ENCODE measurements at places on chromosomes 5 and 9. TPM values are rescaled to one million over a fixed set of nuclear protein-coding genes. Genes with fewer than 3 reads are reported as not detected.

DNA sequence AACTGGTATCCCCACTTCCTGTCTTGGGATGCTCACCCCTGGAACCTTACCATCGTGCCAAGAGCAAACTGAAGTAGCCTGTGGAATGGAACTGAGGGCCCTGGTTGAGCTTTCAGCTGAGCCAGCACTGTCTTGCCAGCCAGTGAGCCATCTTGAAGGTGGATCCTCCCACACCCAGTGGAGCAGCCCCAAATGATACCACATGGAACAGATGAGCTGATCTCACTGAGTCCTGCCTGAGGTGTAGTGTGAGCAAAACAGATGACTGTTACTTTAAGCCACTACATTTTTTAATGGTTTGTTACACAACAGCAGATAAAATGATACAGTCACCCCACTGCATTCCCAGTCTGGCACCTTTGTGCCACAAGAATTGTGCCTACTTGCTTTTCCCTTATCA is 2.2 kb upstream of the PCYOX1L start:
- DNase-seq, result no peak

- DNase-seq, result no peak
Measured at GRCh38 chr5:36200513-36200912, 41.2 kb downstream of the NADK2 start.

DNA sequence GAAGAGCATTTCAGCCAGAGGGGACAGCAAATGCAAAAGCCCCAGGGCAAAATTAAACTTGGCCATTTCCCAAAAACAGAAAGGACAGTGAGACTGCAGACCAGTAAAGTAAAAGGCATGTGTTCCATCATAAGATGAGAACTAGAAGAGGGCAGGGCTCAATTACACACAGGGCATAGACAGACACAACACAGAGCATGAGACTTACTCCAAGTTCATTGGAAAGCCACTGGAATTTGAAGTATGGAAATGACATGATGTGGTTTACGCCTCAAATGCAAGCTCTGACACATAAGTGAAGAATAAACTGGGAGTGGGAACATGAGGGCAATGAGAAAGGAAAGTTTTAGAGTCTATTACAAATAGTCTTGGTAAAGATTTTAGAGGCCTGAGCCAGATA is 446.6 kb upstream of the GRIA1 start:
- no peak for DNase-seq

DNA sequence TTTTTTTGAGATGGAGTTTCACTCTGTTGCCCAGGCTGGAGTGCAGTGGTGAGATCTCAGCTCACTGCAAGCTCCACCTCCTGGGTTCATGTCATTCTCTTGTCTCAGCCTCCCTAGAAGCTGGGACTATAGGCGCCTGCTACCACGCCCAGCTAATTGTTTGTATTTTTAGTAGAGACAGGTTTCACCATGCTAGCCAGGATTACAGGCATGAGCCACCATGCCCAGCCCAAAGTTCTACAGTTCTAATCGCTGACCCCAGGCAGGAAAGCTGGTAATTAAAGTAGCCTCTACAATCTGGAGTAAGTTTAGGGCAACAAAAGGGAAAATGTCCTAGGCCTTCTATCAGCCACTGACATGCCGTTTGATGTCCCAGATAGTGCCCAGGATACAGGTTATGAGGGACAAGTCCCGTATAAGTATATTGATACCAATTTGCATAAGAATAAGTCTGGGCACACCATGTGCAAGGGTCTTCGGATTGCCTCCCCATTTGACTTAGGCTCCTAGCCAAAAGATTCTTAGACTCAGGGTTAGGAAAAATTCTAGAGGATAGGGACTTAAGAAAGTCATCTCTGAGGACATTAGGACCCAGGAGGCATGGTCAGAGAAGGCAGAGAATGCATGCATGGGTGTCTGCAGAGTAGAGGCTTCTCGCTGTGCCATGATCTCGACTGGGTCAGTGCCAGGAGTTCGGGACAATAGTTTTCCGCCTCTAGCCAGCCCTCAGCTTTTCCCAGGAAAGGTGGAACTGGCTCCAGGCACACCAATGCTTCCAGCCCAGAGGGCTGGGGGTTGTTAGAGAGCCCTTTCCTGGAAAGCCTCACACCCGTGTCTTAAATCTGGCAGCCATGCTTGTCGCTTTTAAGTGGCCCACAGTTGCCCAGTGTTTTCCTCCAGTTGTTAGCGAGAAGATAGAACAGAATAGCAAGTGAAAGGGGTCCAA is 1111.1 kb downstream of the TAF11L14 start:
- no peak for DNase-seq

DNA sequence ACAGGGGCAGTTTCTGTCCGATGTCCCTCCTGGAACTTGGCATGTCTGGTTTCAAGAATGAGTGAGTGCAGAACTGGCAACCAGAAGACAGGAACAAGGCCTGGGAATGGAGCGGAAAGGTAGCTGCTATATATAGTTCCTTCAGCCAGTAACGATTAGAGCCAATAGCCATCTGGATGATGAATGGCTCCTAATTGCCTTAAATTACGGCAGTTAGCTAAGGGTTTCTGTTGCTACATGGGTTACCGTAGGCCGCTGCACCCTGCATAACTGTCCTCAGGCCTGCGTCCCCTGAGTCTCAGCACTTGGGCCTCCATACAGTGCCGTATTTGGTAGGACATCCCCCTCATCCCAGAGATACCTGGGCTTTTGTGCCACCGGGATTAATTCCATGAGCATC is 29.4 kb downstream of the WWC1 start:
- DNase-seq, result no peak

- DNase-seq, result no peak
Measured at GRCh38 chr5:595285-595875, 16.8 kb upstream of the CEP72 start.

GRCh38 chr9:21549251-21549765 is 67.2 kb upstream of the IFNE start:
- DNase-seq, result no peak

GRCh38 chr5:67612961-67613360 is 416.4 kb upstream of the CD180 start:
- DNase-seq, result no peak

- no peak for DNase-seq
Measured at GRCh38 chr5:172443441-172444109, 10.8 kb downstream of the SH3PXD2B start.

GRCh38 chr5:79287380-79287779 is 51.4 kb downstream of the JMY start:
- no peak for DNase-seq

DNA sequence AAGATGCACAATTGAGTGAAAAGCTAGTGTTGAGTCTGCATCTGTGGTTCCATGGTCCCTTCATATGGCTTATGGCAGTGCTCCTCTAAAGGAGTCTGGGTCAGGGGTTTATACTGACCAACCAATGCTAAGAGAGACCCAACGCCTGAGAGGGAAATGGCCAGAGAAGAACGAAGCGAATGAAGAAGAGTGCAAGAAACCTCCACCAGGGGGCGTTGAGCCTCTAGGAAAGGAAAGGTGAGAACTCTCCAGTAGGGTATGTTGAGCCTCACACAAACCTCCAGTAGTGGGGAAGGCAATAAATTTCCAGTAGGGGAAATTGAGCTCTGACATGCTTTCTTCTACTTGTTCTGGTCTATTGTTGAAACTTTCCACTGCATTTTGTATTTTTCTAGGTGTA is 470.6 kb downstream of the PRDM9 start:
- no peak for DNase-seq

DNA sequence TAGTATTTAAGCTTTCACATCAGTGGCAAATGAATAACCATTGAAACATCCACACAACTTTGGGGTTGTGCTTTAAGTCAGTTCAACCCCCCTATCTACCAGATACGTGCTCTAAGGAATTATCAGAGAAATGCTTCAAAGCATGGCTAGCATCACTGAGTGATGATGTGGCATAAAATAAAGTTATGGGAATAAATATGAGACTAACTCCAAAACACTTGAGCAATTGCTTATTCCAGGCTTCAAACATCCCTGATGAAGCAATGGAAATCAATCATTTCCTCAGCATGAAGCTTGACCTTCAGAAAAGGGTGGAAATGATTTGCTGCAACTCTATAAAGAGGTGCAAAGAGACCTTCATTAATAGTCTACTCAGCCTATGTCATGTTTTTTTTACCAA is 292.0 kb upstream of the SMC2 start:
- no peak for DNase-seq

DNA sequence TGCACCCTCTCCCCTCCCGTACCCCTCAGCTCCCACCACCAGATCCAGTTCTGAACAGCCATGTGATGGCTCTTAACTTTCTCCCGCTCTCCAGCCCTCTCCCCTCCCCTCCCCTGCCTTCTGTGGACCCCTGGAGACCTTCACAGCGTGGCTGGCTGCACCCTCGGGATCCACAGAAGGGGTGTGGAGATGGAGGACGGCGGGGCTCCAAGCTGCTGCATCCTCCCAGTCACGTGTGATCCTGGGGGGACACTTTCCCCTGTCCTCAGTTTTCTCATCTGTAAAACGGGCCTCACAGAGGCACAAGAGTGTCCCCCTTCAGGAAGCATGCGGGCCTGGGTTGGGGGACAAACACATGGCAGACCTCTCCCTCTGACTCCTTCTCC is 276.0 kb upstream of the MVB12B start:
- no peak for DNase-seq

GRCh38 chr9:96450613-96451528 is 902 bp downstream of the HABP4 start:
- DNase-seq, result peak; percentile 81

- no peak for DNase-seq
Measured at GRCh38 chr9:135664266-135664665, 1.2 kb downstream of the LCN9 start.

GRCh38 chr5:66553916-66554575 is 42.1 kb upstream of the MAST4 start:
- no peak for DNase-seq

- no peak for DNase-seq
Measured at GRCh38 chr5:84535281-84535680, 150.6 kb upstream of the EDIL3 start.

GRCh38 chr9:77956555-77956954 is 75.1 kb downstream of the GNAQ start:
- DNase-seq, result no peak

DNA sequence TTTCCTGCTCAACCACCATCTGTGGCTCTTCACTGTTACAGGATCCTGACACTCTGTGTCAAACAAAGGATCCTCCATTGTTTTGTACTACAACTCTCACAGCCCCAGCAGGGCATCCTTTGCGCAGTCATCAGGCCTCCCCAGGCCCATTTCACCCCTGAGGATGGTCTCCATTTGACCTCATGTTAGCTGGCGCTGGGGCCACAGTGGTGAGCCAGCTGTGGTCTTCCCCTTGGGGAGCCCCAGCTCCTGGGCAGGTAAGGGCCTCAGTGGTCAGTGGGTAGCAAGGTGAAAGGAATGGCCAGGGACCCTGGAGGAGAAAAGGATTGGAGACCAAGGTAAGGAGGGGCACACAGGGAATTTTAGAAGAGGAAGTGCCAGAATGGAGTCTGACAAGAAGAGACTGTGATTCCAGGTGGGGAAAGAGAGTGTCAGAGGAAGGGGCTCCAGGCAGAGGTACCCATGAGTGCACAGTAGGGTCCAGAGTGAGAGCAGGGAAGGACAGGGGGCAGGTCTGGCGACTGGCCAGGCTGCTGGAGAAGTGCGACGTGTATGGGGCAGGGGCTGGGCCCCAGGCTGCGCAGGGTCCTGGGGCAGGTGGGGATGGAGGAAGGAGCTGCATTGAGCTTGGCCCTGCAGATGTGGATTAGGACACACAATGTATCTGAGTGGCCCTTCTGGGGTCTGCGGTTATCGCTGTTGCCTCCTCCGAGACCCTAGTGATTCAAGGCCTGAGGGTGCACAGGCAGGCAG is 109.9 kb downstream of the PHF2 start:
- DNase-seq, result peak; percentile 49

- no peak for DNase-seq
Measured at GRCh38 chr9:2600307-2600706, 21.3 kb upstream of the VLDLR start.

DNA sequence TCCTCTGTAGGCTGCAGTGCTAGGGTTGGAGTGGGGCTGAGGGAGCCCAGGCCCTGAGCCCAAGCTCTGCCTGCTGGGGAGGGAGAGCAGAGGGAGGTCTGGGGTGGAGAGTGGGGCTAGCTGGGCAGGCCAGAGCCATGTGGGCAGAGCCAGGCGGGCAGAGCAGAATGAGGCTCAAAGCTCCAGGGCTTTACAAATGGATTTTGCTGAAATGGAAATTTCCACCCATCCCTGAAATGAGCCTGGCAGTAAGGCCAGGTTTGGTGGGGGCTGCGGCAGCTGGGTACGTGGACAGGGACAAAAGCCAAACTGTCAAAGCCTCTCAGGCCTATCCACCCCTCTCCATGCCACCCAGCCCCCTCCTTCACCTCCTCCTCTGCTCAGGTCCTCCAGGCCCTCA is 74.2 kb upstream of the ARAP3 start:
- no peak for DNase-seq

DNA sequence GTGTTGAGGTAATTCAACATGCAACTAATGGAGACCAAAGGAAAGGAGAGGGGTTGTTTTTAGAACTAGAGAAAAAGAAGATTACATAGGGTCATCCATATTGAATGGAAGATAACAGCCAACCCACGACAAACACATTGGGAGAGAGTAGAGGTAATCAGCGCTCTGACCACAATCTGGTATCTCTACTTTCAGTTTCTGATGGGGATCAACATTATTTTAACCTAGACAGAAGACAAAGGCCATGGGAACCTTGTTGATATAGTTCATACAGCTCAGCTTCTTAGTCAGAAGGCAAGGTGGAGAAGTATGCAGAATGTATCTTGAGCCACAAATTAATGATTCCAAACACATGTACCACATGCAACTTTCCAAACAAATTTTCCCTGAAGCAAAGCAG is 537.1 kb upstream of the ST8SIA4 start:
- DNase-seq, result no peak

- no peak for DNase-seq
Measured at GRCh38 chr9:93111371-93112115, 15.5 kb downstream of the CARD19 start.

GRCh38 chr9:124885551-124885950 is 23.6 kb downstream of the ARPC5L start:
- DNase-seq, result no peak

The ADGRV1 gene
- 10.6 TPM for total RNA-seq

The CENPK gene
- 3.4 TPM for total RNA-seq

The ECM2 gene
- total RNA-seq, result 10.8 TPM

The FGF1 gene
- 2.0 TPM for total RNA-seq

The SV2C gene
- total RNA-seq, result 3.4 TPM

The IFNB1 gene
- not detected for total RNA-seq

The FST gene
- 5.6 TPM for total RNA-seq

The STC2 gene
- 2.9 TPM for total RNA-seq

The CETN3 gene
- total RNA-seq, result 11.0 TPM

The BARHL1 gene
- not detected for total RNA-seq

The AGXT2 gene
- total RNA-seq, result not detected

The SYK gene
- total RNA-seq, result 12.0 TPM

The PTPRD gene
- 10.3 TPM for total RNA-seq

The CERCAM gene
- 36.1 TPM for total RNA-seq

The GZMA gene
- total RNA-seq, result 1.2 TPM

The LAMC3 gene
- total RNA-seq, result 13.3 TPM

The GABRA1 gene
- total RNA-seq, result not detected

The NR5A1 gene
- 1.2 TPM for total RNA-seq
